Activated naive CD4-positive, alpha-beta T cell (primary cell): ENCODE measurements at places on chromosomes 5 and 9.

- no peak for DNase-seq
These were observed 30.1 kb downstream of the PTPA start for GRCh38 chr9:129141066-129142041.

- DNase-seq: no peak
These were observed 13.9 kb downstream of the IFNA1 start for GRCh38 chr9:21454149-21454548.

DNA sequence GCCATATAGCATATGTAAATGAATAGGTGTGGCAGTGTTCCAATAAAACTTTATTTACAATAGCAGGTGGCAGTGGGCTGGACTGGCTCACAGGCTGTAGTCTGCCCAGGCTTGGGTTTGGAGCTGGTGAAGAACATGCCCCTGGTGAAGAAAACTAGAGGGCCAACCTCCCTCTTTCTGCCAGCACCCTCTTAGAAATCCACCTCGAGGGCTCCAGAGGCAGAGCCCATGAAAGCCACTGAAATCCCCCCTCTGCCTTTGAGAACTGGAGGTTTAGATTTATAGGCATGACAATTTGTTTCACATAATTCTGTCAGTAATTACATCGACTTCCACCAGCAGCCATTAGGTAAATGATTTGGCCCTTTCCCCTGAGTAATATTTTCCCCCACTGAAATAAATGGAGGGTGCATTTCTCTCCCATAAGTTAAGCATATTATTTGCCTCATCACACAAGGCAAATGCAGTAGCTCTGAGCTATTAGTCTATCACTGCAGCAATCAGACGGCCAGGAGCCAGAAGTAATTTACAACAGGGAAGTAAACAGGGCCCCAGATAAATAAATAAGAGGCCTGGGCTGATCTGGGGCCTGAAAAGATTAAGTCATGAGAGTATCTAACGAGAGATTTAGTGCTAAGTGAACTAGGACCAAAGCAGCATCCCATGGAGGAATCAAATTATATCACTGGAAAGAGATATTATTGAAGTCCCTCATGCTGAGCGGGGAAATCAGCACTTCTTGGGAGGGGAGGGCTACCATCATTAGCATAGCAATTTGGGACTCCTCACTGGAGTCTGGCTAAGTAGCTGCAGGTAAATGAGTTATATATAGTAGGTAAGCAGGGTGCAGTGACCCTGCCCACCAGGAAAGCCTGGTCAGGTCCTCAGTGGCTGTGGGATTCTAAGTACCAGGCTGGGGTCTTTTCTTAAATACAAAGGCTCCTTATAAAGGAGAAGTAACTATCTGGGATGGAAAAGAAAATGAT is 123.9 kb downstream of the SLIT3 start:
- no peak for DNase-seq

DNA sequence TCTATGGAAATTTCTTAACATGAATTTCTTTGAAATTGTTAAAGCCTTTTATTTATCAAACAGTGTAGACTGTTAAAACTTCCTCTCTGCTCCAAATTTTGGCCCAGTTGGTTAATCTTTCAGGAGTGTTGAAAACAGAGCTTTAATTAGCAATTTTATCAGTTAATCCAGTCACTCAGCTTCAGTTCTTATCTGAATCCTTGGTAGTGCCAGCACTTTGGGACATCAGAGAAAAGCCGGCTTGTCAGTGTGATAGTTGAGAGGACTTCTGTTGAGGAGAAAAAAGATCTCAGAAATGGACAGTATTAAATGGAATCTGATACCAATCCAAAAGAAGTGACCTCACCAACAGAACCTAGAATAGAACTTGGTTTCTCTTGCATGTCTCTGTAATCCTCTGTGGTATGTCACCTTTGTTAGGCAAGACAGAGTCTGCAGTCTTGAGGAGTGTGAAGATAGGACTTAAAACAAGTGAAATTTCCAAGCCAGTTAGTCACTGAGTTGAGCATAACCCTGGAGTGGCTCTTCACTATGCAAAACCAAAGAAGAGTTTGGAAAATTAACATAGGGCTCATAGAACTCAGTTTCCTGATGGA is 251.8 kb downstream of the NNT start:
- no peak for DNase-seq

- no peak for DNase-seq
These were observed 27.8 kb upstream of the SLC44A1 start for GRCh38 chr9:105216440-105217178.

- no peak for DNase-seq
These were observed 451.3 kb downstream of the MTRR start for GRCh38 chr5:8320244-8320643.

DNA sequence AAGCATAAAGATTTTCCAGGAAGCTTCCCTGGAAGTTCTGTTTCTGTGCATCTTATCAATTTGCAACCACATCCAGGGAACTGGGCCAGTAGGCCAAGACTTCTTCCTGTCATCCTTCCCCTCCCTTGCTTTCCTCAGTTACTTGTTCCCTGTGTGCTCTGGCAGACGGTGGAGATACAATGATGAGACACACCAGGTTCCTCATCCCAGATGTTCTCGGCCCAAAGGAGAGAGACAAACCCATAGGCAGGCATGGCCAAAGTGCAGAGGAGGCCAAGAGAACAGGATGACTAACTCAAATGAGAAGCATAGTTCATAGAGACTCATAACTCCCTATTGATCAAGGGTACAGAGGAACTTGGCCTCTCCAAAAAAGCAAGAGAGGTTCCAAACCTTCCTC is 652.6 kb downstream of the CCDC171 start:
- DNase-seq: no peak

- DNase-seq: no peak
These were observed 178.3 kb downstream of the AOPEP start for GRCh38 chr9:94904806-94905205.

DNA sequence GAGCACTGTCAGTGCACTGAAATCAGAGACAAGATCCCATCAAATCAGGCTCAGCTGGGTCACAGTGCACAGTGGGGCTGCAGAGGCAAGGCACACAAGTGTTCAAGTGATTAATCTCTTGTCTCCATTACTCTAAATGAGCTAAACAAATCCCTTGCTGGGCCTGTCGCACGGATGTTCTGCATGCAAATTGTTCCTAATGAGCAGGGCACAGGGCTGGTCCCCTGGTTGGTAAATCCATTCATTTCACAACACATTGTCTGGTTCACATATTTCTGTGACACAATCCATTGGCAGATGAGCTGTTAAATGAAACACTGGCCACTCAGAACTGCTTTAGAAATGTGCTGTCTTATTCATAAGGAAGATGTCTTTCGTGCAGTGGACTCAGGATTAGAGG is 167.9 kb upstream of the BRINP1 start:
- DNase-seq: no peak

GRCh38 chr9:109816490-109816889 is 36.5 kb downstream of the PALM2AKAP2 start:
- no peak for DNase-seq

- DNase-seq: no peak
These were observed 29.9 kb upstream of the MVB12B start for GRCh38 chr9:126296687-126297086.

GRCh38 chr5:133606835-133607234 is 5.5 kb downstream of the FSTL4 start:
- DNase-seq: no peak

DNA sequence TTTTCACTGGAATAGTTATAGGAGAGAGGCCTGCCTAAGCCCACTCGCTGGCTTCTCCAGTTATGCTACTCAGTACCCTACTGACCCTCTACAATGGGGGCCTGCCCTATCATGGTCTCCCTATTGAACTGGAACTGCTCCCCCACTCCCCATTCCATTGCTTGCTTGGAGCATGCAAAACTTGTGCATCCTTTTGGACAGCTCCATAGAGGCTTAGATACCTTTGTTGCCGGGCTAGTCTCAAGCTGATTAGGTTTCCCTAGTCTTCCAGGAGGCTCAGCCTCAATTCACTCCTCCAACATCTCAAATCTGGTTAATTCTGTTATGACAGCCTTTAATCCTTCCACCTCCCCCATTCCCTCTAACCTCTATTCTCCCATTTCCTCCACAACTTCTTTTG is 39.9 kb downstream of the KIF24 start:
- no peak for DNase-seq

GRCh38 chr9:86135371-86135770 is 36.0 kb upstream of the GOLM1 start:
- no peak for DNase-seq

- no peak for DNase-seq
These were observed 40.7 kb downstream of the TRIP13 start for GRCh38 chr5:933251-933861.

GRCh38 chr5:179801304-179802206 is 5.1 kb downstream of the MGAT4B start:
- peak; percentile 74 for DNase-seq

- DNase-seq: no peak
These were observed 216.6 kb downstream of the TLE1 start for GRCh38 chr9:81472701-81473100.

DNA sequence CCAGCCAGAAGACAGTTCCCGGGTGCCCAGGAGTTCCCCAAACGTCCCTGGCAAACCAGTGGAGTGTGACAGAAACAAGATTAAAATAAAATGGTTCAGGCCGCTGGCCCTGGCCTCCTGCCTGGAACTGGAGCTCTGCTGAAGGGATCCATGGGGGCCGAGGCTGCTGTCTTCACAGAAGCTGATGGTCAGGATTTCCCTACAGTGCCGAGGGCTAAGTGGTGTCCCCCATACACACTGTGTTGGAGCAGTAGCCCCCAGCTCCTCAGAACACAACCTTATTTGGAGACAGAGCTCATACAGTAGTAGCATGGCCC is 55.9 kb downstream of the MRPL36 start:
- DNase-seq: no peak

DNA sequence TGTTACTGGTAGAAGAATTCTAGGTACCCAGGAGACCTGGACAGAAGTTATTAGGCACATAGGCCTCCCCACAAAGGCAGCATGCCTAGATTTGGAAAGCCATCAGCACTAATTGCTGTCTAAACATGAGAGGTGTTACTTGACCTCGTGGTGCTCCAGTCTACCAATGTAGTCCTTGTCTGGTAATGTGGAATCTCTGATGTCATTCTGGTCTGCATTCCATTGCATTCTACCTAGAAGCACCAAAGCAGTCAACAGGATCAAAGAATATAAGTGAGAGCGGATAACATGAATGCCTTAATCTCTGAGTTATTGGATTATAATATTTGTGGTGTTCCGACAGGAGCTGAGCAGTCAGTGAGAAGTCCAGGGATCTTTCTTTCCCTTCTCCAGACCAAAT is 175.2 kb downstream of the PSAT1 start:
- DNase-seq: no peak

DNA sequence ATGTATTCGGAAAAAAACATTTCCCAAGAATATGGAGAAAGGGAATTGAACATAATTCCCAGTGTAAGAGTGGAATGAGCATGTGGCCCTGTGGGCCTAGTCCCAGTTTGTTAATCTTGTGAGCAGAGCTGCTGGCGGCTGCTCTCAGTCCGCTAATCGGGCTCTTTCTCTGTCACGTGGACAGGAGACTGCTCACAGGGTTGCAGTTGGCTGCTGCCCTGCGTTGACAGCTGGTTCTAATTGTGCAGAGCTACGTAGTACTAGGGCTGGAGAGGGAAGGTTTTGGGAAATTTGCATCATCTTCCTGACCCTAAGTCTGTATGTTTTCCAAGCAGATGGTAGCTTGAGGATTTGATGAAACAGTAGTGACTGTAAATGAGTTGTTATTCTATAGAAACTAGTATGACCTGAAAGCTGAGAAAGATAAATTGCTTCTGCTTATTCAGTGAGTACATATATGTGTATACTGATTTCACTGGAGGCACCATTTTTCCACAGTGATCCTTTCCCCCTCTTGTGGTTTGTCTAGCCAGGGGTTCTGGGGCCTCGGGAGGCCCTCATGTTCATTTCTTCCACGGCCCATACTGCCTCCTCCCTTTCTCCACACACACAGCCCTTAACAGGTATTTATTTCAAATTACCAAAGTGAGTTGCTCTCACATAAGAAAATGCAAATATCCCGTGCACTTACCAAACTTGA is 100.6 kb downstream of the ANGPTL2 start:
- DNase-seq: no peak
